Calu3 (cell line): ENCODE measurements at places on chromosomes 7 and 10. TPM values are rescaled to one million over a fixed set of nuclear protein-coding genes. Genes with fewer than 3 reads are reported as not detected.

- no peak overlapping the region for H3K4me3 ChIP-seq
- no peaks in the 10 kb centered on the region for H3K36me3 ChIP-seq
- no peak overlapping the region for H3K27ac ChIP-seq
- no peaks in the 10 kb centered on the region for H3K4me1 ChIP-seq
Observed at GRCh38 chr10:130553826-130554225, 417.6 kb downstream of the GLRX3 start.

DNA sequence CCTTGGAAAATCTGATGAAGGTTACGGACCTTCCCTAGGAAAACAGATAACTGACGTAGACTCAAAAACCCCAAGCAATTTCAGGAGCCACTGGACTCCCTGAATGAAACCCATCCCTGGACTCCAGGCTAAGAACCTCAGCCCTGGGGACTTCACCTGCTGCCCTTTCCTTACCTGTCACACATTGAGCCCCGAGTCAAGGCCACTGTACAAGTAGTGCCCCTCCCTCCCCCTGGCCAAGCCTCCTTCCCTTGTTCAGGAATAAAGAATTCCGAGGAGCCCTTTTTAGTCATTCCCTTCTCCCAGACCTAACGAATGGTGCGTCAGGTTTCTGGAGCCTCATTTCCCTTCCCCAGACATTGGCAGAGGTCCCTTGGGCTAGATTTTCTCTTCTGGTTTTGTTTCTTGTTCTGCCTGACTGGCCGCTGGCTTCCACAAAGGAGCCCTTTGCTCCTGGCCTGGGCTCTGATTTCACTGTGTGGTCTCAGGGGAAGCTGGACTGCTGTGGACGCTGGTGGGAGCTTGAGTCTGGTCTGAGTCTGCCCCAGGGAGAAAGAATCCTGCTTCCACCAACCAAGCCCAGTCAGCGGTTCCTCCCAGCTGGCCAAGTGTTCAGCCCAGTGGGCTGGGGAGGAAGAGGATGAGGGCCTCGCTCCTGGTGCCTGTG is 31.7 kb downstream of the ZNF775 start:
- H3K4me3 ChIP-seq = no peak overlapping the region
- no peaks in the 10 kb centered on the region for H3K27me3 ChIP-seq
- H3K27ac ChIP-seq = no peak overlapping the region

GRCh38 chr7:84664626-84665025 is 470.0 kb upstream of the SEMA3A start:
- H3K36me3 ChIP-seq = no peaks in the 10 kb centered on the region
- no peak for DNase-seq
- H3K4me1 ChIP-seq = peaks cover 14% of the 10 kb centered on the region
- H3K27ac ChIP-seq = no peak overlapping the region
- H3K4me3 ChIP-seq = no peak overlapping the region

DNA sequence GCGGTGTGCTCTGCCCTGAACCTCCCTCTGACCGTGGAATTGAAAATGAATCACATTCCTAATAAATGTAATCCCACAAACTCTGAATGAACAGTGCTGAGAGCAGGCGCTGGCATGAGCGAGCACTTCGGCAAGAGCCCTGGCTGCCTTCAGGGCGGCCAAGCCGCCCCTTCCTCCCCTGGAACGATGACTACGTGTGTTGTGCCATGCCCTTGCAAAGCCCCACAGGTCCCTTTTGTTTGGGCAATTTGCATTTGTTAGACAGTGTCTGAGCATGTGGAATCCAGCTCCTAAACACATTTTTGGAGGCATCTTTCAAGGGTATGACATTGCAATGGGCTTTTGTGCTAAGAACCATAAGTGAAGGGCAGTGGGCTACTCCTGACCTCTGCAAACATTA is 95.6 kb upstream of the MKI67 start:
- no peaks in the 10 kb centered on the region for H3K36me3 ChIP-seq
- no peak for DNase-seq
- peaks cover 29% of the 10 kb centered on the region for H3K27me3 ChIP-seq

CCDC3 gene
- not detected in 2 replicates for total RNA-seq

MINDY3 gene
- total RNA-seq = 16.5 and 17.8 TPM in 2 replicates

DNA sequence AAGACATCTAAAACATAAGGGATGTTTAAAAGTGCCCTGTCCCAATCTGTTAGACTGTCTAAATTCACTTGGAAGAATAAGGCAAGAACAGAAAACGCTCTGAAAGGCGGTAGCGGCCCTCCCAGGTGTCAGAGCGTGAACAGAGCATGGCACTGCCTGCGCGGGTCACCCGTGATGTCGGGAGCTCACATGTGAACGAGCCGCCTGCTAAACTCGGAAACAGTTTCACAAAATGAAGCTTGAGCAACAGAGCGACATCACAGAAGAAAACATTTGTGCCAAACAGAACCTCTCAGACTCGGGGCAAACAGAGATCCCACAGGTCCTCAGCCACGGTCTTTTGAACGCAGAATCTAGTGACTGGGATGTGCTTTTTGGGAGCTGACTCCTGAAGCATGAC is 12.8 kb downstream of the BRI3 start:
- no peak for DNase-seq
- no peaks in the 10 kb centered on the region for H3K27me3 ChIP-seq
- no peaks in the 10 kb centered on the region for H3K4me1 ChIP-seq
- H3K36me3 ChIP-seq = peaks cover 56% of the 10 kb centered on the region
- H3K27ac ChIP-seq = no peak overlapping the region

TRPV5 gene
- not detected in 2 replicates for total RNA-seq

MNX1 gene
- total RNA-seq = 28.4 and 30.3 TPM in 2 replicates

TMEM130 gene
- total RNA-seq = not detected in 2 replicates

DNA sequence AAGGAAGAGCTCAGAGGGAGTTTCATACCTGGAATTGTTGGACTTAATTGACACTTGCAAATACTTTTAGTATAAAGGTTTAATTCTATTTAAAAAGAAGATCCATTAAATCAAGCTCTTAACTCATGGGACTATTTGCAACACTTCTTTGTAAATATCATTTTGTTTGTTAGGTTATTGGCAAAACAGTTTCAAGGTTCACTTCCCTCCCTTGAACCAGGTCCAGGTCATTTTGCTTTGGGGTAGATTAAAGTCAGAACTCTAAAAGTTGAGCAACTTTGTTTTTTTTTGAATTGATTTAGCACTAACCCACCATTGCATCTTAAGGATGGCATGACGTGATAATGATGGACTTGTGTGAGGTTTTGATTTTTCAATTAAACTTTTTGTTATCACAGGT is 45.9 kb downstream of the ZRANB1 start:
- H3K4me1 ChIP-seq = no peaks in the 10 kb centered on the region
- no peak overlapping the region for H3K4me3 ChIP-seq
- H3K27me3 ChIP-seq = no peaks in the 10 kb centered on the region
- H3K36me3 ChIP-seq = peaks cover 79% of the 10 kb centered on the region
- H3K27ac ChIP-seq = no peak overlapping the region

DNA sequence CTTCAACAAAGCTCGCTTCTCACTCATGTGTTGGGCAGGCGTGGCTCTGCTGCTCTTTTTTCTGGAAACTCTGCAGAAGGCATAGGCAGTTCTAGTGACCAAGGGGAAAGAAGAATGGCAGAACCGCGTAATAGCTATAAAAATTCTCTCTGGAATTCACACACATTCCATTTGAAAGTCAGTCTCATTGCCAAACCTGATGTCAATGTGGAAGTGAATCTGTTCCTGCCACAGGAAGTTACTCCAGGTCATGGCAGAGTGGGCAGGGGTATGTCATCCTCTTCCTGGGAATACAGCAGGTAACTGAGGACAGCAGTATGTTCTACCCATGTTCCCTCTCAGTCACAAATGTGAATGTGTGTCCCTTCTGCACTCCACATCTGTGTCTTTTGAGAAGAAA is 8.2 kb upstream of the PAXIP1 start:
- DNase-seq = no peak
- no peak overlapping the region for H3K27ac ChIP-seq
- peaks cover 5% of the 10 kb centered on the region for H3K36me3 ChIP-seq
- H3K27me3 ChIP-seq = no peaks in the 10 kb centered on the region
- peaks cover 8% of the 10 kb centered on the region for H3K4me1 ChIP-seq
- H3K4me3 ChIP-seq = no peak overlapping the region

- no peak for DNase-seq
- peaks cover 80% of the 10 kb centered on the region for H3K4me1 ChIP-seq
- H3K27me3 ChIP-seq = no peaks in the 10 kb centered on the region
Observed at GRCh38 chr10:63703113-63703670, 182.0 kb downstream of the REEP3 start.

SPDYE11 gene
- total RNA-seq = not detected in 2 replicates

DNA sequence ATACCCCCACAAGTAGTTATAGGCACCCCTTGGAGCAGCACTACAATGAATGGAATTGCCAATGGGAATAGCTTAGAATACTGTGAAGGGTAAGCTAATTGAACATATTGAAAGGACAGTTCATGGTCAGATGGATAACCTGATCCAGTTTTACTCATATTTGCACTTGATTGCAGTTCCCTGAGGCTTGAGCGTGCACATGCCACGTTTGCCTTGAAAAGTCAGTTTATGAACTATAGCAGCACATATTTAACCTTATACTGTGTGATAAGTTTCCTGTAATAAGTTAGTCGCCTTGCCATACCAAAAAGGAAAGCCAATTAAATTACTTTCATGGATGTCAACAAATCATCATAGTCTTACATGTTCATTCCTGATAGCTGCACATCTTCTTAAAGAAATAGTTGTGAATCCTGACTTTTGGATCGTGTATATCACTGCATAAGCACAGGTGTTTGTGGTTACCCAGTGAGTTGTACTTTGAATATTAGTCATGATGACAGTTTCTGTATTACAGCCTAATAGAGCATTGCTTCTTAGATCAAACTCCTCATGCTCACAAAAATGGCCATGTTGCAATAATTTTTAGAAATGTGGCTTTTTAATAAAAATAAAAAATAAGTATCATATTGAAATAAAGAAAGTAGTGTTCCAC is 21.6 kb downstream of the DNTT start:
- H3K27ac ChIP-seq = no peak overlapping the region
- H3K4me3 ChIP-seq = no peak overlapping the region
- H3K27me3 ChIP-seq = peaks cover 58% of the 10 kb centered on the region
- H3K36me3 ChIP-seq = no peaks in the 10 kb centered on the region
- no peak for DNase-seq

MEOX2 gene
- total RNA-seq = 8.7 and 12.6 TPM in 2 replicates

GRCh38 chr7:74483402-74484336 is 30.0 kb downstream of the GTF2IRD1 start:
- peaks cover 27% of the 10 kb centered on the region for H3K4me1 ChIP-seq
- H3K36me3 ChIP-seq = peaks cover 4% of the 10 kb centered on the region

- H3K36me3 ChIP-seq = no peaks in the 10 kb centered on the region
- no peak overlapping the region for H3K27ac ChIP-seq
- no peak for DNase-seq
Observed at GRCh38 chr10:75542084-75542483, 110.7 kb downstream of the LRMDA start.

SEMA4G gene
- 15.9 and 20.6 TPM in 2 replicates for total RNA-seq

STEAP1B gene
- total RNA-seq = 2.6 and 4.4 TPM in 2 replicates

CASD1 gene
- 7.8 and 9.2 TPM in 2 replicates for total RNA-seq

- no peaks in the 10 kb centered on the region for H3K4me1 ChIP-seq
- H3K36me3 ChIP-seq = no peaks in the 10 kb centered on the region
- DNase-seq = no peak
- peaks cover 27% of the 10 kb centered on the region for H3K27me3 ChIP-seq
Observed at GRCh38 chr10:127506094-127506493, 43.0 kb upstream of the NPS start.

DNA sequence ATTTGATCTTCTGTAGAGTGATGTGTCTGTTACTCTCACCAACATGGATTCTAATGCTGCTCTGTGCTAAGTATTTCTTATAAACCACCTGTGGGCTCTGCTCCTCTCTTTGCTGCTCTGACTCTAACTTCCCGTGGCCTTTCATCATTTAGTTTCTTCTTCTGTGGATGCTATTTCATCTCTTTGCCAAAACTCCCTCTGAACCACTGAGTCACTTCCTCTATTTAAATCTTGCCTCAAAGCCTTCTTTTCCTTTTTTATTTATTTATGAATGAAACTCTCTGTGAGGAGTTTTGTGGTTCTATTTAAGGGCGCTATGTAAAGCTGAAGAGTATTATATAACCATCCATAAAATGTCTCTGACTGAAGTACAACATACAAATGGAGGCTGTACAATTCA is 538.5 kb downstream of the SUGCT start:
- no peak overlapping the region for H3K27ac ChIP-seq
- H3K36me3 ChIP-seq = no peaks in the 10 kb centered on the region
- no peak overlapping the region for H3K4me3 ChIP-seq
- H3K27me3 ChIP-seq = no peaks in the 10 kb centered on the region
- H3K4me1 ChIP-seq = no peaks in the 10 kb centered on the region

CALD1 gene
- total RNA-seq = 5.5 and 9.3 TPM in 2 replicates

TFPI2 gene
- 213 and 218 TPM in 2 replicates for total RNA-seq

DNA sequence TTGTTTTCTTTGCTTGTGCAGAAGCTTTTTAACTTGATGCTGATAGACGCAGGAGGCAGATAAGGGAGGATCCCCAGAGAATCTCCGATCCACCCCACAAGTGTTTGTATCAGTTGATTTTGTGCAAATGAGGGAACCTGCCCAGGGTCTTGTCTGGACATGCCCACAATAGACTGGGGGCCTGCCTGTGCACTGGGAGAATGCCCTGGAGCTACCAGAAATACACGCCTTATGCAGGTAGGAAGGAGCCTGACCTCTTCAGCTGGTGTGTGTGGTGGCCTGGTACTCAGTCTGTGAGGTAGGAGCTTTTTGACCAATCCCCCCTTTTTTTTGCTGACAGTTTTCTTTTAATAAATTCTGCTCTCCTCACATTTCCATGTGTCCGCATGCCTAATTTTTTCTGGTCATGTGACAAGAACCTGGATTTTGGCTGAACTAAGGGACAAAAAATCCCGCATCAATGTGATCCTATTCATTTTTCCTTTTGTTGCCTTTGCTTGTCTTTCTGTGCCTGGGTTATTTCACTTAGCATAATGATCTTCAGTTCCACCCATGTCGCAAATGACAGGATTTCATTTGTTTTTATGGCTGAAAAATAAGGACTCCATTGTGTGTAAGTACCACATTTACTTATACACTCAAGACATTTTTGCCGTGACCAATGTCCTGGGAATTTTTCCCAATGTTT is 430.6 kb upstream of the NRG3 start:
- no peaks in the 10 kb centered on the region for H3K36me3 ChIP-seq
- H3K4me3 ChIP-seq = no peak overlapping the region
- no peaks in the 10 kb centered on the region for H3K27me3 ChIP-seq
- no peak overlapping the region for H3K27ac ChIP-seq

DNA sequence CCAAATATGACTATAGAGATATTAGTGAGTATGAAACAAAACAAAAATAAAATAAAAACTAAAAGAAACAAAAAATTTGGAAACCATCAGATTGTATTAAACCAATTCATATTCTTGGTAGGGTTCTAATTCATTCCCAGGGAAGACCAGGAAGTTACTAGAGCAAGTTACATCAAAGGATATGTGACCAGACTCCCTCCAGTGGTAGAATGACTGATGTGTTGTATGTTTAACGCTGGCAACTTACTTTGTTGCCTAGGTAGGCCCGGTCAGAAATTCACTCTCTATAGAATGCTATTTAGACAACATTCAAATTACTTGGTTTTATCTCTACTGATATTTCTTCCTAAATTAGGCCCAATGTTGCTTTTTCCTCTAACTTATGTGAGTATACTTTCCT is 5.2 kb downstream of the PHYHIPL start:
- H3K4me1 ChIP-seq = peaks cover 10% of the 10 kb centered on the region
- no peak overlapping the region for H3K27ac ChIP-seq
- peak; percentile 41 for DNase-seq
- H3K27me3 ChIP-seq = peaks cover 26% of the 10 kb centered on the region
- no peak overlapping the region for H3K4me3 ChIP-seq

GRCh38 chr7:121329191-121330052 is 622 bp downstream of the WNT16 start:
- peaks cover 9% of the 10 kb centered on the region for H3K4me1 ChIP-seq
- peaks cover 20% of the 10 kb centered on the region for H3K36me3 ChIP-seq
- no peak overlapping the region for H3K27ac ChIP-seq
- peaks cover 26% of the 10 kb centered on the region for H3K27me3 ChIP-seq

ZNF777 gene
- 12.3 and 14.9 TPM in 2 replicates for total RNA-seq

- H3K36me3 ChIP-seq = no peaks in the 10 kb centered on the region
- no peaks in the 10 kb centered on the region for H3K27me3 ChIP-seq
- no peak overlapping the region for H3K4me3 ChIP-seq
- no peak for DNase-seq
- no peak overlapping the region for H3K27ac ChIP-seq
- no peaks in the 10 kb centered on the region for H3K4me1 ChIP-seq
Observed at GRCh38 chr10:121804460-121804859, 123.4 kb downstream of the ATE1 start.
